Choroid plexus epithelial cell (primary cell): ENCODE measurements at places on chromosomes 1 and 21.

DNA sequence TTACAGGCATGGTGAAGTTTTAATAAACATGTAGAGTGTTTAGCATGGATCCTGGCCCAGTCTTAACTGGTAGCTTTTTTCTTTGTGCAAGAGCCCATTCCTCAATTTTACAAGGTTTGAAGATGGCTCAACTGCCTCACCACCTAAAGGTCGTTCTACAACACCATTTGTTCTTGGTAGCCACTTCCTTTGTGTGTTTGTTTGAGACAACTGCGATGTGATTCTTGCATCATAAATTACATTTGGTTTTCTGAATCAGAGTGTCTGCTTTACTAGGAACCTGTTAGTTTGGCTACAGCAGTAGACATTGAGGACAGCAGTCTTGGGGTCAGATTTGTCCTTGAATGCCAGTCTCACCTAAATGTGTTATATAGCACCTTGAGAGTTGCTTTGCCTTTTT is 3.3 kb downstream of the PLEKHM2 start:
- no peak for DNase-seq

GRCh38 chr1:157966031-157966537 is 27.4 kb upstream of the KIRREL1 start:
- peak; percentile 87 for DNase-seq

- DNase-seq = no peak
These were observed 594.1 kb downstream of the PTPRU start for GRCh38 chr1:29830383-29830782.

DNA sequence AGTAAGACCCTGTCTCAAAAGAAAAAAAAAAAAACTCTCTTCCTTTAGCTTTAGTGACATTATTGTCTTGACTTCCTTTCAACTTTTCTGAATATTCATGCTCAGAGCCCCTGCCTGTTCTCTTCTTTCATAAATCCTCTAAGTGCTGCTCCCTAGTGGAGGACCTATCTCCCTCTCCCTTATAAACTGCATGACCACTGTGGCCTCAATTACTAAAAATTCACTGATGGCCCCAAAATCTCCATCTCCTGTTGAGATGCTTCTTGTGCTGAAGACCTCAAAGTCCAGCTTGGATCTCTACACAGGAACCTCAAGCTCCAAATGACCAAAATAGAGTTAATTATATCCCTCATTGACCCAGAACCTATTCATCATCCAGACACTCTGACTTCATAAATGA is 7.8 kb downstream of the ITLN1 start:
- no peak for DNase-seq

GRCh38 chr1:21619375-21619947 is 49.7 kb downstream of the RAP1GAP start:
- DNase-seq = no peak

- no peak for DNase-seq
These were observed 54.3 kb downstream of the TLR5 start for GRCh38 chr1:223088713-223089240.

DNA sequence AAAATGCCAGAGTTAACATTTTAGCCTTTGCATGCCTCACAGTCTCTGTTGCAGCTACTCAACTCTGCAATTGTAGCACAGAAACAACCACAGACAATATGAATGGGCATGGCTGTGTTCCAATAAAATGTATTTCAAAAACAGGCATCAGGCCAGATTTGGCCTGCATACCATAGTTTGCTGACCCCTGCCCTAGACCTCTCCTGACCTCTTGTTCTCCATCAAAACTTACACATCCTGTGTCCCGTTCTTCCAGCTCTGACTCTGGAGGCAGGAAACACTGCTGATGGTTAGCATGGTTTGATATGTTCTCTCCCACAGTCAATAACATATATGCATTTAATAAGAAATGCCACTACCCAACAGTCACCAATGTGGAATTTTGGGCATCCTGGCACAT is 138.6 kb downstream of the LMX1A start:
- no peak for DNase-seq

GRCh38 chr1:14693949-14694348 is 95.5 kb downstream of the KAZN start:
- DNase-seq = no peak

DNA sequence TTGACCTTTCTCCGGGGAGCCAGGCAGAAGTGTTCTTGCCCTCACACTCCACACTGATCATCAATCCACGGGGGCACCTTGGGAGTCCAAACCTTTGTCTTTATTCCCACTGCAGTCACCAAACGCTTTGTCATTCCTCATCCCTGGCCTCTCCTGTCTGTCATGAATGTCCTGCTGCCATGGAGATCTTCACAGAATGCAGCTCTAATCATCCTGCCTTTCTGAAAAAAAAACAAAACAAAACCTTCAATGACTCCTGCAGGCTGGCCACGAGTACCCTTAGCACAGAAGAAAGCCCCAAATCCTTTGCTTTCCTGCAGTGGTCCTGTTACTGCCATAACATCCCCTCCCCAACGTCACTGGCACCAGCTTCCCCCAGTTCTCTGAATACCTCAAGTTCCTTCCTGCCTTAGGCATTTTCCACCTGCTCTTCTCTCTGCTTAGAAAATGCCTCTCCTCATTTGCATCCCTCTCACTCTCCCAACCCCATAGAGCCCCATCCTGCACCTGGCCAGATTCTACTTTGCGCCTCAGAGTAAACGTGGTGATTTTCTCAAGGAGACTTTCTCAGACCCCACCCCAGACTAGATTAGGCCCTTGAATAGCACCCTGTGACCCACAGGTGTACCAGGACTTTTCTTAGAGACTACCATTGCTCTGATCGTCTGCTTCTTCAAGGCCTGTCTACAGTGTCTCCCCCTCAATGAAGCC is 131.2 kb downstream of the AK5 start:
- DNase-seq = no peak

DNA sequence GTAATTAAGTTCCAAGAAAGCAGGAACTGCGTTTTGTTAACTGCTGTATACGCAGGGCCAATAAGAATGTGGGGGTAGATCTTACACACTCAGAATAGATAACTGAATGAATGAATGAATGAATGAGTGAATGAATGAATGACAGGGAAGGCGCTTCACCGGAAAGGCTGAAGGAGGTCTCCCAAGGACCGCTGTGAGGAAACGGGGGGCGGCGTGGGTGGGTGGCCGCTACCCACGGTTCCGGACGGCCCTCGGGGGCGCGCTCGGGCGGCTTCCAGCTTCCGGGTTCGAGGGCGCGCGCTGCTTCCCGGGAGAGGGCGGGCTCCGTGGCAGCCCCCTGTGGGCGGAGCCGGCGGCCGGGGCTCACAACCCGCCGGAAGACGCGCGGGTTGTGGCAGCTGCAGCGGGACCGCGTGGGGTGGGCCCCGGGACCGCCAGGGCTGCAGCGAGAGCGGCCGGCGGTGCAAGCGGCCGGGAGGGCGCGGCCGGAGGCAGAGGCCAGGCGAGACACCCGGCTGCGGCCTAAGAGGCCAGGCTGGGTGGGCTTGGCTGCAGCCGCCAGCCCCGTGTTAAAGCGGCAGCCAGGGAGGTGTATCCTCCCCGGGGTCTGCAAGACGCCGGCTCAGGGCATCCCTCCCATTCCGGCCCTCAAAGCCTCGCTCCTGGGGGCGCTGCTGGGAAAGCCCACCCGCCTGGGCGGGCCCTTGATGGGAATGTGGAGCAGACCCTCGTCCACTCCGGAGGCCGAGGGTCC is at the start of gene ZFP69:
Gene ZFP69 (plus strand): TSS at position 367 of the 754 bp plus-strand sequence. CDS start 2,072 bp downstream, outside the sequence.
- DNase-seq = peak; percentile 56

DNA sequence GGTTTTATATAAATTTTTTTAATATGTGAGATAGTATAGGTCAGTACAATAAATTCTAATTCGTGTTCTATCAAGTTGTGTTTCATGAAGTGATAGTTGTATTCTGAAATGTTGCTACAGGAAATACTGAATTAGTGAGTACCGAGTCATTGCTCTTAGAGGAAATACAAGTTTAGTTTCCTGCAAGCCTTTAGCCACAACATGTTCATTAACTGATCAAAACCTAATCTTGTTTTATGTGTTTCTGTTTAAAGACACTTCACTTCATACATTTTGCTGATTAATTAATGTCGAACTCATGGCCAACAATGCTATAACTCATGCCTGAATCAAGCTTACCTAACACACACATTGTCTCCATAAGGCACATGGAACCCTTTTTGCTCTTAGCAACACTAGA is 43.6 kb downstream of the LRRC7 start:
- no peak for DNase-seq

DNA sequence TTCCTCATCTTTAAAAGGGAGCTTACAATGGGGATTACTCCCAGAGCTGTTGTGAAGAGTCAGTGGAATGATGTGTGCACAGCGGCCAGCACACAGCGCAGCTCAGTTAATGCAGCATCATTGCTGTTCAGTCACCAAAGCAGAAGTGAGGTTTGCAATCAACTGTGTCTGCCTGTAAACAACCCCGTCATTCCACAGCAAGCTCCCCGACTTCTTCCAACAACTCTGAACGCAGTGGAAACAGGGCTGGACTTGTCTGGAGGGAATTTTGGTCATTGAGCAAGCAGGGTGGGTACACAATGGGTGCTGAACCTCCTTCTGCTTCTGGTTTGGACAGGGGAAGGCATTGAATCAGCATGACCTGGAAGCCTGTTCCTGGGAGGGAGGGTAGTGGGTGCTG is 347.4 kb downstream of the PTPRU start:
- DNase-seq = no peak

DNA sequence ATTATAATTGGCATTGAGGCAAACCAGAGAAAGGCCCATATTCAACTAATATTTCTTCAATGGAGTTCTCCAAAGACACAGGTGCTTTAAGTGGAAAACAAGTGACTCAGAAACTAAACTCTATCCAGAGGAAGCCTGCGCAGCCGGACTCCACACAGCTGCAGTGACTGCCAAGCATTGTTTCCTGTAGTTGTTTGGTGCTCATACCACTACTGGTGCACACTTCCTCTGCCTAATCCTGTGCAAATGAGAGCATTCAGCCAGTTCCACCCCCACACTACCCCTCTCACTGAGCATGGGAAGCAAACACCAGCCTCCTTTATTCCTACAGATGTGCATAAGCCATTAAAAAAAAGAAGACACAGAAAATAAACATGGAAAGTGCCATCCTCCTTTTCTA is 102.9 kb downstream of the VAV3 start:
- DNase-seq = no peak

DNA sequence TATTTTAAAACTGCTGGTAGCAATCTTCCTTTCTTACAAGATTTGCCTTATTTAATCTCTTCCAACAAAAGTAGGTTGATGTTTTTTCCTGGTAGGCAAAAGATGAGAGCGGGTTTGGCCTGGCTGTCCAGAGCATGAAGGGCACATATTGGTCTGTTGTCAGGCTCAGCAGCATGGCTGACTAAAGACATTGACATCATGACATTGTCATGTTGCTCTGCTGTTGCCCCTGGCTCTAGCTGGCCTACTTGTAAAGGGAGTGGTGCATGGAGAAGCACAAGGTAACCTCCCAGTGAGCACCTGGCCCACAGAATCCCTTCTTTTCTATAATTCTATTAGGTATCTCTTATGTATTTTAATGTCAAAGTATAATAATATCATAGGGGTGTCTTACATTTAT is 23.6 kb downstream of the GNPAT start:
- DNase-seq = no peak

DNA sequence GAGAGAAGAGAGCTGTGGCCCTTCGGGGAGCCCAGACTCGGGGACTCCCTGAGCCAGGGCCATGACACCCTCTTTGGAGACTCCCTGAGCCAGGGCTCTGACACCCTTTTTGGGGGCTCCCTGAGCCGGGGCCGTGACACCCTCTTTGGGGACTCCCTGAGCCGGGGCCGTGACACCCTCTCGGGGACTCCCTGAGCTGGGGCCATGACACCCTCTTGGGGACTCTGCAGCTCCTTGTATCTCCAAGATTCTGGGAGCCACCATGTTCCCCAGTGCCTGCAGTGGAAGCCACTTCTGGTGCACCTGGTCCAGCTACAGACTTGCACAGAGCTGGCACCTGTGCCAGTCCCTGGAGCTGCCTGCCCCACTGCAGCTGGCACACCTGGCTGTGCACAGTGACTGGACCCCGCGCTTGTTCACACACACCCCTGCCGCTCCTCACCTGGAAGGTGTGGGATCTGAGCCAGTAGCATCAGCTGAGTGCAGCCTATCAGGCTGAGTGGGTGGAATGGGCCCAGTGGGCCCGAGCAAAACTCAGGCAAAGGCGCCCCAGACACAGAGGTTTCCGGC is 3.8 kb upstream of the SSU72 start:
- DNase-seq = no peak
